Ascending aorta (tissue), 2 donors: ENCODE measurements at places on chromosomes 16 and 17.

DNA sequence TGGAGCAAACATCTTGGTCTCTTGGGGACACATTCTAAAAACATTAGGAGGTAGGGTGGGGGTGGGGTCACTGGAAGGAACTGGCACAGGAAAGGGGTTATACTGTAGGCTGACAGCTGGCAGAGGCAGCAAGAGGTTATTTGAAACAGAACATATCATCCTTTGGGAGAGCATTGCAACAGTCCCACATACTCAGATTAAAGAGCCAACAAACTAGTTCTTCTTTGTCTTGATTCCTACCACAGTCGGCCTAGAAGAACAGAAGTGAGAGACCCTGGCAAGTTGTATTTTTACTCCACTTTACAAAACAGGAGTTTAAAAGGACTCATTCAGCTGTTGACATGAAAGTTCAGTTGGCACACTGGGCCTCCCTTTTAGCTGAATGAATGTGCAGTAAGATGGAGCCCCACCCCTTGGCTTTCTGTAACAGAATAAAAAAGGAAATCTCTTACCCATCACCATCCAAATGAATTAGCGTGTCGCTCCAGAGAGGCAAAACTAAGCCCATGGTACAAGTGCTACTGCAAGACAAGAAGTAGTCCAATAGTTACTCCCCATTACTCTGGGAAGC, 54.6 kb upstream of the CORO6 start:
- DNase-seq, result no peak

- DNase-seq, result peak; percentile 77
These were observed 527 bp downstream of the SIAH1 start for GRCh38 chr16:48384520-48385252.

DNA sequence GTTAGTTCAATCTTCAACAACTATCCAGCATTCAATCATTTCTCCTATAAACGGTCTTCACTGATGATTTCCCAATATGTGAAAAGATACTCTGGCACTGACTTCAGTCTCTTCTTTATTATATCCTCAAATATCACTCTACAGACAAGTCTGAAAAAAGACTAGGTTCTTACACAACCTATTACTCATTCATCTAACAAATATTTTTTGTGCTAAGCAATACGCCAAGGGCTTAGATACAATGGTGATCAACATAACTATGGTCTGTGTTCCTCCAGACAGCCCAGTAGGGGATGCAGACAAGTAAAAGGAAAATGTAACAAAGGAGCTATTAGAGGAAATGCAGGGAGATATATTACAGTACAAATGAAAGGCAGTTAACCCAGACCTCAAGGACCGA, 63.9 kb downstream of the MYO1D start:
- no peak for DNase-seq

DNA sequence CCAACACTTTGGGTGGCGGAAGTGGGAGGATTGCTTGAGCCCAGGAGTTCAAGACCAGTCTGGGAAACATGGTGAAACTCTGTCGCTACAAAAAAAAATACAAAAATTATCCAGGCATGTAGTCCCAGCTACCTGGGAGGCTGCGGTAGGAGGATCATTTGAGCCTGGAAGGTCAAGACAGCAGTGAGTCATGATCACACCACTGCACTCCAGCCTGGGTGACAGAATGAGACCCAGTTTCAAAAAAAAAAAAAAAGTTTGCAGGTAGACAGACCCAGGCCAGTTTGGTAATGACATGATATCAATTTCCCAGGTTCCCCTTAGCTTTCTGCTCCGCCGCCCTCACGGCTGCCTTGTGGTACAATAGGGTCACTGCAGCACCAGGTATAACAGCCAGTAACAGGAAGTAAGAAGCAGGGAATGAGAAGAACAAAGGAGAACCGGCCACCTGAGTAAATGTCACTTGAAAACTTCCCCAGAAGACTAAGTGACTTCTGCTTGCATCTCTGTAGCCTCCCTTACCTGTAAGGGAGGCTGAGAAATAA, 201.2 kb upstream of the HSBP1 start:
- DNase-seq, result no peak

GRCh38 chr16:73473713-73474112, 425.8 kb upstream of the ZFHX3 start:
- DNase-seq, result no peak

- no peak for DNase-seq
These were observed 1.3 kb downstream of the SLX4 start for GRCh38 chr16:3609895-3610697.

- DNase-seq, result no peak
These were observed 29.6 kb downstream of the RCVRN start for GRCh38 chr17:9875441-9875840.

- DNase-seq, result no peak
These were observed 18.3 kb downstream of the CCDC182 start for GRCh38 chr17:57726838-57727237.

GRCh38 chr16:49698453-49698815, 157.5 kb downstream of the ZNF423 start:
- no peak for DNase-seq

DNA sequence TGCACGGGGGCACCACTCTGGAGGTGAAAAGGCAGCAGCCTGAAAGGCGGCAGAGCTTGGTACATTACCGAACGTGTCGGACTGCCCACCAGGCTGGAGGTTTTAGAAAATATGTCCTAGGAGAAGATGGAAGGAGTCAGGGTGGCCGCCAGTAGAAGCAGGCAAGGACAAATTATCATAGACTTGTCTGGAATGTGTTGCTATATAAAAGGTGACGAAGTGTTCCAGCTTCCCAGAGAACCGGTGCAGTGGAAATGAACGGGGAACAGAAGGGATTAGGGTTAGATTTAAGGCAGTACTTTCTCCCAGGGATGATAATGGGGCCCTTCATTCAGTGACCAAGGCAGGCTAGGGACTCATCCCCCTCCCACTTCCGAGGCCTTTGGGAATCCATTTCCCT, 27.4 kb downstream of the PIPOX start:
- no peak for DNase-seq

GRCh38 chr16:26111900-26112299, 420.1 kb downstream of the HS3ST4 start:
- DNase-seq, result no peak

DNA sequence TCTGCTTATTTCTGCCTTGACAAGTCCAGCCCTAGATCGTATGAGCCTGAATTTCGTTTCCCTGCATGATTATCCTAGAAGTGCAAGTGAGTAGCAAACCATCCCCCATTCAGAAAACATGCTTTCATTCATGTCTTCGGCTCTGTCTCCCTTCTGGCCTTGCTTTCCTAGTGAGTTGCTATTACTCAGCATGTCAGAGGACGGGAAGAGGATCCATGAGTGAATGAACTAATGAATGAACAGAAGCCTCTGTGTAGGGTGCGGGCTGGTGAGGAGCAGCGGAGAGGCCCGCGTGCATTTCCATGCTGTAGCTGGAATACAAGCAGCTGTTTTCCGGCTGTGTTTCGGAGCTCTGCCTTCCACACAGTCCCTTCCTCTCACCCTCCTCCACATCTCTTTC, 155.7 kb upstream of the NOL11 start:
- no peak for DNase-seq

DNA sequence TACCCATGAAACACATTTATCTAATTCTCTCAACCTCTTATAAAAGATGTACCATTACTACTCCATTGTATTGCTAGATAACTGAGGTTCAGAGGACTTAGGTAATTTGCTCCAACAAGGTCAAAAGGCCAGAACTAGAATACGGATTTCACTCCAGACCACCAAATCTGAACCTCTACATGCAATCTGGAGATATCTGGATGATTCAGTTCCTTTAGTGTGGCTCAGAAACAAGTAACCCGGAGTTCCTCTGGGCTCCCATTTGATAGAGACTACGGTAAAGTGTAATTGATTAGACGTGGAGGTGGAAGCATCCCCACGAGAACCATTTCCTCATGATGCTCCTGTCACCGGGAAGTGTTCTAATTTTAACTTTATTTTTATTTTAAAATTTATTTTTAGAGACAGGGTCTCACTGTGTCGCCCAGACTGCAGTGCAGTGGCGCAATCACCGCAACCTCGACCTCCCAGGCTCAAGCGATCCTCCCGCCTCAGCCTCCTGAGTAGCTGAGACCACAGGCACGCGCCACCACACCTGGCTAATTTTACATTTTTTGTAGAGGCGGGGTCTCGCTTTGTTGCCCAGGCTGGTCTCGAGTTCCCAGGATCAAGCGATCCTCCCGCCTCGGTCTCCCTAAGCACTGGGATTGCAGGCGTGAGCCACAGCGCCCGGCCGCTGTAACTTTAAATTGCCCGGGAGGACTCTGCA, 608 bp upstream of the COX10 start:
- no peak for DNase-seq

GRCh38 chr17:67386965-67387551, 10.0 kb downstream of the PITPNC1 start:
- DNase-seq, result no peak

- DNase-seq, result no peak
These were observed 6.1 kb upstream of the KRTAP2-4 start for GRCh38 chr17:41071606-41072360.

GRCh38 chr17:32289471-32290070, 23.9 kb downstream of the RHBDL3 start:
- DNase-seq, result no peak

GRCh38 chr16:46673320-46674013, 15.5 kb downstream of the VPS35 start:
- DNase-seq, result no peak

GRCh38 chr17:34562387-34562786, 17.0 kb upstream of the TMEM132E start:
- DNase-seq, result no peak

GRCh38 chr17:82117139-82118090, 19.4 kb upstream of the FASN start:
- no peak for DNase-seq

- DNase-seq, result no peak
These were observed 4.6 kb downstream of the PLCD3 start for GRCh38 chr17:45127548-45128300.

- DNase-seq, result no peak
These were observed 16.6 kb downstream of the NOS2 start for GRCh38 chr17:27783440-27784350.

- no peak for DNase-seq
These were observed 151.7 kb downstream of the CNTNAP4 start for GRCh38 chr16:76428858-76429257.

DNA sequence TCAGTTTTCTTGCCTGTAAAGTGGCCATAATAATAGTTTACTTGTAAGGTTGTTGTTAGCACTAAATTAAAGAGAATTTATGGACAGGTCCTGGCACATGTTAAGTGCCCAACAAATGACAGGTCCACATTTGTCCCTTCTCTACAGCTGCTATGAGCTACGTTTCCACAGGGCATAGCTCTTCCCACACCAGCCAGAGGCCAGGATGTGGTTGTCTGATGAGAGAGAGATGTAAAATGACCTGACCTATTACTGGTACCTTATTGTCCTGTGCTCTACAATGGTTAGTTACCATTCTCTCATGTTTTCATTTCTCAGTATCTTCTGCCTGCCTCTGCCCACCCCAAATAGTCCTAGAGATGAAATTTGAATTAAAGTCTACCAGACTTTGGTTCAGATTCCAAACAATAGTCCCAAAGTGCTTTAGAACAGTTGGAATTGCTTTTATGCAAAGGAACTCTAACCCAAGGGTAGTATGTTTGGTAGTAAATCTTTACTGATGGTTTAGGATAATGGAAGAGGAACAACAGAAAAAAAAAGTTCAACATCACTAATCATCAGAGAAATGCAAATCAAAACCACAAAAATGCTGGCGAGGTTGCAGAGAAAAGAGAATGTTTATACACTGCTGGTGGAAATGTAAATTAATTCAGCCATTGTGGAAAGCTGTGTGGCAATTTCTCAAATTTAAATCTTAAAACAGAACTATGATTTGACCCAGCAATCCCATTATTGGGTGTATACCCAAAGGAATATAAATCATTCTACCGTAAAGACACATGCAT, 57.1 kb upstream of the ANKFN1 start:
- no peak for DNase-seq

DNA sequence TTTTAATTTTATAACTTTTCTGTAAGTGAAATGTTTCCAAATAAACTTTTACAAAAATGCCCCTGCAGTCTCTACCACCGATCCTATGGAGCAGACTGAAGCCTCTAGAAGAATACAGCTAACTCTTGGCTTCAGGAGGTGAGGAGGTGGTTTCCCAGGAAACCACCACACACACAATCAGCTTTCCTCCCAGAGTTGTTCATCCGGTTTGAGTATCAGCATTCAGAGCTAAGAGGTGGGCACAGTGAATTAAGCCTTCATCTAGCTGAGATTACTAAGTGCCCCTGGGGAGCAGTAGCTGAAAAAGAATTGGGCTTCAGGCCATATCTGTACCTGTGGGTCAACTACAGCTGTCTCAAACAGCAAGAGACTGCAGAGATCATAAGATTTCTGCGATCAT, 139.7 kb downstream of the AATF start:
- DNase-seq, result no peak

- no peak for DNase-seq
These were observed 24.2 kb downstream of the ZNF652 start for GRCh38 chr17:49337884-49338283.

DNA sequence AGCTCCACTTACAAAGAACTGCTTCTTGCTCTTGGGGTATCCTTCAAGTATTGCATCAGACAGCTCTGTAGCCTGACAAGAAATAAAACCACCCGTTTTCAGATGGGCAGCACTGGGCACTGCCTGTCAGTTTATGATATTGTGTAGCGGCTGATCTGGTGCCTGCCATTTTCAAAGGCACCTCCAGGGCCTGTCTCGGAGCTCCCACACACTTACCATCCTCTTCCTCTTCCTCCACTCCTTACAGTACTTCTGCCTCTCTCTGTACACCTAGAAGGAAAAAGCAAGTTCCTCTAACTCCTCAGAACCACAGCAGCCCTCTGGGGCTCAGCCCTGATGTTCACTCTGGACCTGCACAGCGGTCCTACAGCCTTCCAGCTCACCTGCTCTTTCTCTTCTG, 4.4 kb downstream of the PSMC3IP start:
- DNase-seq, result no peak

GRCh38 chr17:16649585-16649984, 4.1 kb downstream of the ZNF624 start:
- no peak for DNase-seq

GRCh38 chr16:57357330-57358085, 1.1 kb upstream of the CCL22 start:
- DNase-seq, result no peak

DNA sequence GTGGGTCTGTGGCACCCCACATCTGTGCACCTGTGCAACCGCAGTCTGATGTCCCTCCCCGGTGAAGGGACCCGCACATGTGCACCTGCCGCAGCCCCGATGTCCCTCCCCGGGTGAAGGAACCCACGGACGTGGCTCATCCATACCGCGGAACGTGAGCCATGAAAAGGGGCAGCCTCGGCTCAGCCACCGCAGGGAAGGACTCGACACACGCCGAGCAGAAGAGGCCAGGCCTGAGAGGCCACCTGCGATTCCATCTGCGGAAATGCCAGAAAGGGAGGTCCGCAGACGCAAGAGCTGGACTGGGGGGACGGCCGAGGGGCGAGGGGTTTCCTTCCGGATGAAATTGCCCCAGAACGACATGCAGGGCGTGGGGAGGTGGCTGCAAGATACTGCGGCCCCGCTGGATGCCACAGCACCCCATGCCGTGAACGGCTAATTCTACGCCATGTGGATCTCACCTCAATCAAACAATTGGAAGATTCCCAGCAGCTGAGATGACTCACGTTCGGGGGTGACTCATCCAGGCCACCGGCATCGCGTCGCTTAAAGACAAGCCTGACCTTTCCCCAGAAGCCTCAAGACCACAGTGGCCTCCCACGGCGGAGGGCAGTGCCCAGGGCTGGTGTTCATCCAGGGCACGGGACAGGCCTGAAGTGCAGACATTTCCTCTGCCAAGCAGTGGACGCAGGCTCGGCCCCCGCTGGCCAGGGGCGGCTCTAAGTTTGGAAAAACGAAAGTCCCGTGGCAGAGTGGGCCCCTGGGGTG, 21.0 kb downstream of the SOX8 start:
- DNase-seq, result no peak
